SHP77 treated with DMSO at 0.1 percent for 48 hours (cell line): ENCODE measurements at places on chromosomes 16 and 17.

DNA sequence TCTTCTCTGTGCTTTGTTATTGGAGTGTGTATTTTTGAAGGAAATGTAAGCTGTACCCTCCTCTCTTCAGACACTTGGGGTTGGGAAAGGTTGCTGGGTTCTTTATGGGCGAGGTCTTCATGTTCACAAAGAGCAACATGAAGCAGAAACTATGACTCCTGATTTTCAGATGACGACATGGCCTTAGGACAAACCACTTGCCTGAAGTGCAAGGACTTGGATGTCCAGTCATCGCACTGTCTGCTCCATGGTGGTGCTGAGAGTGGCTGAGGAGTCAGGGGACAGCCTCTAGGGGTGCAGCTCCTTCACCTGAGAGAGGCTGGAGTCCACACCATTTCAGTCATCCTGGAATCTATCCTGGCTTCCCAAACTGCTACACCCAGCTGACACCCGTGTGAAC is 183.9 kb upstream of the CDH5 start:
- DNase-seq = no peak

DNA sequence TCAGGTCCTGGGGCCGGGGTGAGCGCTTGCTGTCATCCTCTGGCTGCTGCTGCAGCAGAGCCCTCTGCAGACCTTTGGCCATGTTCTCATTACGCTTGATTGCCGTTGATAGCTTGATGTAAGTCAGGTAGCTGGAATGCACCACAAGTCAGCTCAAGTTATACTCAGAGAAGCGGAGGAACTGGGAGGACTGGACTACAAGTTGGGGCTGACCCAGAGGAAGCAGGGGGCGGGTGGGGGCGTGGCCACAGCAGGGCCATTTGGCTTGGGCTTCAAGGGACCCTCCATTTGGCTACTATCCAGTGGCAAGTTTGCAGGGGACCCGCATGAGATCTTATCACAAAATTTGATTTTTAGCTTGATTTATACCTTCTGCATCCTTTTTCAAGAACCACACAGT is 19.0 kb upstream of the EVPL start:
- no peak for DNase-seq

DNA sequence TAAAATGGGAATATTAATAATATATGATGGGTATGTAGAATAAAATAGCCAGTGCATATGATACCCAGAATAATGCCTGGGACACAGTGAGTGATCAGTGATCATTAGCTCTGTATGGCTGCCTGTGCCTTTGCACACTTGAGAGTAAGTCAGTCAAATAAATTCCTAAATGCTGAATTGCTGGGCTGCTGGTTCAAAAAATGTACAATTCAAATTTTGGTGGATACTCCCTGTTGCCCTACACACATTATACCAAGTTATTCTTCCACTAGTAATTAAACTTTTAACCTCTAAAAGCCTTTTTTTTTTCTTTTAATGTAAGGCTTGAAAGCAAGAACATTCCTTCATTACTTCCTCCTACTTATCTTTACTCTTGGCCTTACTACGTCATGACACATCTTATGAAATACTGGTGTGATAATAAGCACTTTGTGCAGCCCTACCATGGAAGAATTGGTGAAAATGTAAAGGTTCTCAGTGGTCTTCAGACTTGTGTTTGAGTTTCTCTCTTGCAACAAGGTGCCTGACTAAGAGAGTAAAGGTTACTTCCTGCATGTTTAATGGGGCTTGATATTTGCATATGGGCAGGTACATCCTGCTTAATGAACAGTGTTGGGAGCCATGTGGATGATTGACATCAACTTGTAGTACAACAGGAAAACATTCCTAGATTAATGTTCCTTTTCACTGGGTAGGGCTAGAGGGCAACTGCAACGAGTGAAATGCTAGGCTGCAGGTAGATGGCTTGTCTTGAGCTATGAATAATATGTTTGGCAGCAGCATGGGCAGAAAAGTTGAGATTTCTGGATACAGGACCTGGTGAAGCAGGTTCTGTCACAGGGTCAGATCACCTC is 84.3 kb downstream of the PRKCA start:
- no peak for DNase-seq

DNA sequence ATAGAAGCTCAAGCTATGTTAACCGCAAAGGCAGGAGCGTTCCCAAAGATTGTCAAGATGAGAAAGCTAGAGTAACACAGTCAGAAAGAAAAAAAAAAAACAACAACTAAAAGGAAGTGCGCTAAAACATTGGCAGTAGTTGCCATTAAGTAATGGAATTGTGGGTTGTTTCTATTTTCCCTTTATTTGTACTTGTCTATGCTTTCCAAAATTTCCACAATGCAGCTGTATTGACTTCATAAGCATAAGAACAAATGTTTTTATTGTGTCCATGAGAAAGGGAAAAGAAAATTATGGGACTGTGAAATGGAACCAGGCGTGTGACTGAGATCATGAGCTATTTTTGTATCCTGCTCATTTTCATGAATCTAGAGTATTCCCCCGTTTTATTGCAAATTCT is 153.4 kb downstream of the TMEM114 start:
- DNase-seq = no peak

GRCh38 chr16:852451-853185 is 52.1 kb upstream of the GNG13 start:
- no peak for DNase-seq

- no peak for DNase-seq
Observed at GRCh38 chr17:37519251-37519985, 29.7 kb downstream of the DUSP14 start.

DNA sequence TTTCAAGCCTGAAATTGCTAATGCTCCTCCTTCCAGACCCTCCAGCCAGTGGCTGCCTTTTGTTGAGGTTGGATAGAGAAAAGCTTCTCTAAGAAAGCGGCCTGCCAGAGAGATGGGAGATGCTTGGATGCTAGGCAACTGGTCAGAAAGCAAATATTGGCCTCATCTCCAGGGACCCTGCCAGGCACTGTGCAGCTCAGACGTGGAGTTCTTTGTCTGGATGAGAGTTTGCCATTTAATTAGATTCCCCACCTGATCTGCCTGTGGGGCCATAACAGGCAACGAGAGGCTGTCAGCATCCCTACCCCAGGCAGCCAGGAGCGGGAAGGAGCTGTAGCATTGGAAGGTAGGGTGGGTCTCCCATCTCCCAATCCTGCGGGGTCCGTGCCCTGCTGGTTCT is 52.7 kb downstream of the ASIC2 start:
- DNase-seq = no peak

- no peak for DNase-seq
Observed at GRCh38 chr17:73227944-73228343, 33.7 kb downstream of the CPSF4L start.
